Nephron progenitor cell (in vitro differentiated cells): ENCODE measurements at places on chromosomes 5 and 9.

- no peak for DNase-seq
Observed at GRCh38 chr5:37900692-37901091, 60.9 kb upstream of the GDNF start.

GRCh38 chr9:87888501-87888900 is 5.8 kb downstream of the SPATA31E1 start:
- DNase-seq: no peak

- no peak for DNase-seq
Observed at GRCh38 chr9:7185612-7186011, 427.8 kb downstream of the KDM4C start.

DNA sequence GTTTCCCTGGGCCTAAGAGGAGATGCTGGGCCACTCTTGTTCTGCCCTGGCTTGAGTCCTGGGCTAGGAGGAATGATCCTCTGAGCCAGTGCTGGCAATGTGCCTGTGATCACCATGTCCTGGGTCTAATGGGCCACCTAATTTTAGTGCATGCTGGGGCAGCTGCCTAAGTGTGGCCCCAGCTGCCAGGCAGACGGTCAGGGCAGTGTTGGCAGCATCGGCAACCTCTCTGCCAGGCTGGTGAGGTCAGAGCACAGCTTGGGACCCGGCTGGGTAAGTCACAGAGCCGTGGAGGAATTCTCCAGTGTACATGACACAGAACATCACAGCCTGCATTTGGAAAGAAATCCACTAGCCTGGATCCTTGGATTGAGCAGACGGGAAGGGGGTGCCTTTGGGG is 21.4 kb upstream of the PITX1 start:
- DNase-seq: no peak

DNA sequence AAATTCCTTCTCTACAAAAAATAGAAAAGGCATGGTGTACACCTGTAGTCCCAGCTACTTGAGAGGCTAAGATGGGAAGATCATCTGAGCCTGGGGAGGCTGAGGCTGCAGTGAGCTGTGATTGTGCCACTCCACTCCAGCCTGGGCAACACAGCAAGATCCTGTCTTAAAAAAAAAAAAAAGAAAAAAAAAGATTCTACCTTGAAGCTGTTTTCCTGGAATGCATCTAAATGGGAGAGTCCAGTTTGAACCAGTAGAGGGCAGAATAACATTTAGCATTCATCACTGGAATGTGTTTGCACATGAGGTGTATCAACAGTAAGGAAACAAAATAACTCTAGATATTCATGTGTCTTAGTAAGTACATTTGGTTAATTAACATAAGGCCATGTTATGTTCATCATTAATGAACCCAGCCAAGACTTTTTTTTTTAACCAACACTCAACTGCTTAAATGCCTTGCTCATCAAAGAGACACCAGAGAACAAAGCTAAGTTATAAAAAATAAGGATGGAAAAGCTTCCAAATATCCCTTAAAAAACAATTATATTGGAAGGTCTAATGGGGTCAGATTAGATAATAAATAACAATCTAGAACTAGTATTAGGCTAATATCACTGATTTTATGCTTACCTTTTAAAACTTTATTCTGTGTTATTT is 16.1 kb downstream of the IFNE start:
- DNase-seq: no peak

DNA sequence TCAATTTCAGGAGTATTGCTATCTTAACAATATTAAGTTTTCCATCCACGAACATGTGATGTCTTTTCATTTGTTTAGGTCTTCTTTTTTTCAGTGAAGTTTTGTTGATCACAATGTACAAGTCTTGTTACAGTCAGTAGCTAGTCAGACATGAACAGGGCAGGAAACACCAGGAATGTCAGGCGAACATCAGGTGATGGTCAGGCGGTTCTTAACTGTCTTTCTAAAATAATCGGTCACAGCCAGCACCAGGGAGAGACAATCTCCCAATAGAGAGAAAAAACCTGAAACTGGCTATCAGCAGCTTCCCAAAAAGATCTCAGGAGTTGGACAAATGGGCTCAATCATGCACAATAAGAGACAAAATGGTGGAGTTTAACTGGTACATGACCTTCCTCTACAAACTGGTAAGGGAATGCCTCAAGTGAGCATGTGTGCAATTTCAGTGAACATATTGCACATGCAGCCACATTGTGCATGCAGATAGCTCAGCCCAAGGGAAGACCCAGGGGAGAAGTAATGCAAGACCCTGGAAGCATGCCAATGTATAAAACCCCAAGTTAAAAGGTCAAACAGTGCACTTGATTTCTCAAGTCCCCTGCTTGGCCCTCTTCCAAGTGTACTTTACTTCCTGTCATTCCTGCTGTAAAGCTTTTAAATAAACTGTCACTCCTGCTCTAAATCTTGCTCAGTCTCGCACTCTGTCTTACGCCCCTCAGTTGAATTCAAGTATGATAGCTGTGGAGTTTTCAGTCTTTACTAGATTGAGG is 176.1 kb upstream of the RASEF start:
- no peak for DNase-seq

GRCh38 chr5:176773408-176774035 is 36.8 kb upstream of the UNC5A start:
- no peak for DNase-seq

DNA sequence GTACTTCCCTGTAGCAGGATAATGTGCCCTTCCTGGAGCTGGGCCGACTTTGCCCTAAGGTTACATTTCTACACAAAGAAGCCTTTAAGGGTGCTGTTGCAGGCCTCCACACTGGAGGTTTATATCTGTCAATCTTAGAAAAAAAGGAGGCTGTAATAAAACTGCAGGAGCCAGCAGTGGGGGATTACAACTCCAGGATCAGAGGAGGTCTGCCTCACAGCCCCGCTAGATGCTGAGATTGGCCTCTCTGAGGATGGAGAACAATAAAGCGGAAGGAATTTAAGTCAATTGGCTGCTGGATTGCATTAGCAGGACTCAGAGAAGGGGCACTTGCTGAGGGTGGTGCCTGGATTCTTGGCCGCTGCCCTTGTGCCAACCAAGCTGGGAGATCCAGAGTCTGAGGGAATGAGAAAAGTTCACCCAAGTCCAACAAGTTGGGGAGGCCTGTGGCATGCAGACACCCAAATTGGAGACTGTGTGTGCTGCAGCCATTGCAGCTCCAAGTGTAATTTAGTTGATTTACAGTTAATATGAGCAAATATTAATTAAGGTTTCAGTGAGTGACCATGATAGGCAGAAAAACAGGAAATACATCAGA is 99.0 kb upstream of the SSBP2 start:
- DNase-seq: no peak

GRCh38 chr5:43997647-43998272 is 391.5 kb downstream of the FGF10 start:
- DNase-seq: no peak

- DNase-seq: no peak
Observed at GRCh38 chr9:95570150-95570549, 53.4 kb upstream of the PTCH1 start.

DNA sequence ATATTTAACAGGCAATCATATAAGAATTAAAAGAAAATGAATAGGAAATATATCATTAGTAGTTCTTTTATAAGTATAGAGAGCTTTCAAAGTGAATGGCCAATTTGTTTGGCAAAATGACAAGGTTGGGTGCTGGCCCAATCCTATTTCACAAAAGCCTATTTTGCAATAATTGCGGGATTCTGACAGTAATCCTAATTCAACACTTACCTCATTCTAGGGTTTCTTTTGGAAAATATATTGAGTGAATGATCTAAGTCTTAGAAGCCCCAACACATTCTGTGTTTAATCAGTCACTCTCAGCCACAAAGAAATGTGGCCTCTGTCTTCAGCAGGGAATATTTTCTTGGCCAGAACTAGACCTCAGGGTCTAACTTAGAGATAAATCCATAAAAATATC is 835.9 kb upstream of the ZNF608 start:
- no peak for DNase-seq

DNA sequence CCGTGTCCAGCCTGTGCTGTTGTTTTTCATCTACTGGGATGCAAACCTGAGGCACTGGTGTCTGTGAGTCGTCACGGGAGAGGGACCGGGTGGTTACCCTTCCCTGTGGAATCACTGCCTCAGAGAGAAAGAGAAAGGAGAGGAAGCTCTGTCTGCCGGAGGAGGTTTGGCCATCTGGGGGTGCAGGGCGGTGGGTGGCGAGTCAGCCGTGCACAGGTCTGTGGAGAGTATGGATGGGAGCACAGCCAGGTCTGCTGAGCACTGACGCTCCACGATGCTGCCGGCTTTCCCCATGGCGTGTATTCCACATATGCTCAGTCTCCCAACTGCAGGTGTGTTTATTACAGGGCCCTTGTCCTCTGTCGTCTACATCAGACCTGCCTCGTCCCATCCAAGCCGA is 395.2 kb upstream of the IRX4 start:
- no peak for DNase-seq

DNA sequence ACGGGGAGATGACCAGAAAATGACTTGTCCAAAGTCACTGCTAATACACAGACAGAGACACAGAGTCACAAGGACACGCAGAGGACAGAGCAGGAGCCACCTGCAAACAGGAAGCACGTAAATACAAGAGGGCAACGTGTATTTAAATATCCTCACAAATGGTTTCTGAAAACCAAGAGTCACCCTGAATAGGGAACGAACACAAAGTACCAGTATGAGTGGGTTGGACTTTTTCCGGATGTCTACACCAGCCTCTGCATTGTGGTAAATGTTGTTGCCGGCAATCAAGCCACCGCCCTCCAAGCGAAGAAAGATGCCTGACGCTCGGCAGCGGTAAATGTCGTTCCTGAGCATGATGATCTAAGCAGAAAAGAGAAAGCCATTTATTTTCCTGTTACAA is 44.5 kb downstream of the FBXO10 start:
- no peak for DNase-seq

DNA sequence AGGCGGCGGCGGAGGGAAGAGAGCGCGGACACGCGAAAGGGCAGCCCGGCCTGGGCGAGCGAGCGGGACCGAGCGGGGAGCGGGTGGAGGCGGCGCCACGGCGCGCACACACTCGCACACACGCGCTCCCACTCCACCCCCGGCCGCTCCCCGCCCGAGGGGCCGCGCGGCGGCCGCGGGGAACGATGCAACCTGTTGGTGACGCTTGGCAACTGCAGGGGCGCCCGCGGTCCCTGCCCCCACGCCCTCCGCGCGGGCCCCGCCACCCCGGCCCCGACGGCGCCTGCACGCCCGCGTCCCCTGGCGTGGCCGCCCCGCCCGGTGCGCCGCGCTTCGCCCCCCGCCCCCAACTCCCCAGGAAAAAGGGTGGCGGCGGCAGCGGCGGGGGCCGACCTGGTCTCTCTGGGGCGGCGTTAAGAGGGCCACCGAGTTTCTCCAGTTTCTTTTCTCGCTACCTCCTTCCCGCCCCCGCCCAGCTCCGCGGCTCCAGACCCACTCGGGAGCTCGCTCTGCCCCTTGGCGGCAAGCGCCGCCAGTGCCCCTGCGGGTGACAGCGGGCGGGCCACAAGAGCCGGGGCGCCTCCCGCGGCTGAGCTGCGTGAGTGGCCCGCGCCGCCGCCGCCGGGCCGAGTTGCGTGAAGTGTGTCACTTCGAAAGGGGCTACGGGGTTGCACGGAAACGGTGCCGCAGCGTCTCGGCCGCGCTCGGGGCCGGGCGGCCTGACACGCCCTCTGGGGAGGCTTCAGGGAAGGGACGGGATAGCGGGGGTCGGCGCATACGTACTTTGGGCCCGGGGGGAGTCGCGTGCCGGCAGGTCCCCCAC is at the start of gene NR3C1:
Gene NR3C1 (minus strand): TSS at position 94 of the 823 bp plus-strand sequence. CDS start 2,847 bp downstream, outside the sequence.
- DNase-seq: peak; percentile 79

DNA sequence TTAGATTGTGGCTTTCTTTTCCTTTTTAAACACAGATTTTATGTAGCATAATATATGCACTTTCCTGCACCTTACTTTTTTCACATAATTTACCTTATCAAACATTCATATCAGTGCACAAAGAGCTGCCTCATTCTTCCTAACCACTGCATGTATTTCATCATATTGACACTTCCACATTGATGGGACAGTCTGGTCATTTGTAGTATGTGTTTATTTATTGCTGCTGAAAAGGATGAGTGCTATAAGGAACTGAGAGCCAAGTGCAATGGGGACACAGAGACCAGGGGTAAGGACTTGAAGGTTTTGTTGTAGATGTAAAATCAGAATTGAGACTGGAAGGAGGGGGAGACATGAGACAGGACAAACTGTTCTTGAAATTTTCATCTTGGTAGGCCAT is 193.8 kb downstream of the SMARCA2 start:
- DNase-seq: no peak

DNA sequence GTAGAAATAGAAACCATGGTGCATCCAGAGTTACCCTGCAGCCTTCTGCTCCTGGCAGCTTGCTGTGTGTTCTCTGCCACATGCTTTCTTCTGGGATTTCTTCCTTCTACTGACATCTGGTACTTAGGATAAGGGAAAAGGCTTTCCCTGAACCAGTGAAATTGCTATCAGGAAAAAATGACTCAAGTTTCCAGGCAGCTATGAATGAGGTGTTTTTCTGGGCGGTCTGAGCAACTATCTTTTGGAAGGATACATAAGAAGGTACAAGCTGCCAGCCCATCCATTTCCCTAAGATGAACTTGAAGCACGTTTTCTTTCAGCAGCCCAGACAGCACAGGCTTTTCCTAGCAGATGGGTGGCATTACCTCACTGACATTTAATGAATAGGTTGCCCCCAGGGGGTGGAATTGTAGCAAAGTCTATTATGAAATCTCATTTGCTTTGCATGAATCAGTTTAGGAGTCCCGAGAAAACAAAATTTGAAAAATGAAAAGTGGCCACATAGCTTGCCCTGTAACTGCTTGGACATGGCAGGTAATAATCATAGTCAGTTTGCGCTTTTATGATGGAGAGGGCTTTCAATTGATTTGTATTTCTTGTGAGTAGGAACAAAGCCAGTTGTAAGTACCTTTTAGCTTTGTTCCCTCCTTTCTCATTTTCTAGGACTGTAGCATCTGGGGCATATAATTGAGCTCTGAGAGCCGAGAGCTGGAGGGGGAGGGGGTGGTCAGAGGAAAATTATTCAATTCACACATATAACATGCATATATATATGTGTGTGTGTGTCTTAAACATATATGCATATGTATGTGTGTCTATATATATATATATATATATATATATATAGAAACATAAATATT is 108.5 kb downstream of the C9orf152 start:
- no peak for DNase-seq
